ENCODE measurements at places on chromosomes 12 and 14.

GRCh38 chr12:75194250-75194649 is 15.4 kb downstream of the KCNC2 start:
- no peak for DNase-seq

DNA sequence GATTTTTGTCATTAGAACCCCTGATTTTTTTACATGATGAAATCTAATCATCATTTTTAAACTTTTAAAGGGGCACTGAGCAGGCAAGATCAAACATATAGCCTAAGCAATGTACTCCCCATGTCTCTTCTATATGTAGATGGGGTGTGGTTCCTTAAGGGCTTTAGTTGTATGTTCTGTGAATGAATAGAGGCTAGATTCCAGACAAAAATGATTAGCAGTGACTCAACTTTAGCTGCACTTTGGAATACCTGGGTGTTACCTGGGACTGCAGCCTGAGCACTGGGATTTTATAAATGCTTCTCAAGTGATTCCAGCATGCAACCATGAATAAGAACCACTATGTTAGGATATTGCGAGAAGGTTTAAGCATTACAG is 256.7 kb upstream of the PLEKHG7 start:
- no peak for DNase-seq

DNA sequence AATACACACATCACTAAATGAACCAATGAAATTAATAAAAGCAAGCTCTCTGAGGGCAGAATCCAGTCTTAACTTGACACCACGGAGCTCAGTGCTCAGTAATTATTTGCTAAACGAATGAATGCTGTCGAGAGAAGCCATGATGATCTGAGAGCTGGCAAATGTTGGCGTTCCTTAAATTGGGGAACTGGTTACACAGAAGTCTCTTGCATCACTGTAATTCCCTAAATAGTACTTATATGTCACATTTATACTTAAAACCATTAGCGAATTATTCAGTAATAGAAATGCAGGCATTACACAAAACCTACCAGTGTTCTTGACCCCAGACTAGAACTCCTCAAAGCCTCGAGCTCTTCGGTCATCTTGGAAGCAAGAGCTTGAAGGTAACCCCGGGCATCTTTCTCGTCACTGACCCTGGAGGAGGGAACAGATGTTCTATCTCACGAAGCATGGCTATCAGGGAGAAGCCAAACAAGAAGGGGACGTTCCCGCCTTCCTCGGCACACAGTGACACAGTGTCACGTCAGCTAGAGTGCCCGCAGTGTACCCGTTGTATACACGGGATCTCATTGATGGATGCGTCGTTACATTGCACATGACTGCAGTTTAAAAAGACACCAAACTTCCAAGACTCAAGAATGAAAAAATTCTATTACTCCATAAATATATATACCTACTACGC is 43.6 kb downstream of the AMN start:
- DNase-seq: no peak

DNA sequence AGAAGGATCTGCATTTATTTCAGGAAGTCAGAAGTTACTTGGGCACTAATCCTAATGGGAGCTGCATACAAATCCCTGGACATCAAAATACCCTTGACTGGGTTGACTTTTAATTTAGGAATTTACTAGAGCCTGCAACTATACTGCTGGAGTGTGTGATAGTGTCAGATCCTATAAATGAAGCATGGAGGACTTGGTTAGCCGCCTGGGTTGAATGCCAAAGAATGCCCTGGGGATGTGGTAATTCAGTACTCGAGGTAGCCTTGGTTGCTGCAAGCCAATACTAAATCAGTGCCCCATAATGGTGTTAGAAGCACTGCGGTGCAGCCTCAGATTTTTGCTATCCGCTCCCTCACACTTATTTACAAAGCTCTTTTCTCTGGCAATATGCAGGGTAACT is 184.9 kb downstream of the CAPZA3 start:
- DNase-seq: no peak

Measured in foreskin fibroblast (primary cell).